Type B pancreatic cell (in vitro differentiated cells): ENCODE measurements at places on chromosomes 2 and 18.

DNA sequence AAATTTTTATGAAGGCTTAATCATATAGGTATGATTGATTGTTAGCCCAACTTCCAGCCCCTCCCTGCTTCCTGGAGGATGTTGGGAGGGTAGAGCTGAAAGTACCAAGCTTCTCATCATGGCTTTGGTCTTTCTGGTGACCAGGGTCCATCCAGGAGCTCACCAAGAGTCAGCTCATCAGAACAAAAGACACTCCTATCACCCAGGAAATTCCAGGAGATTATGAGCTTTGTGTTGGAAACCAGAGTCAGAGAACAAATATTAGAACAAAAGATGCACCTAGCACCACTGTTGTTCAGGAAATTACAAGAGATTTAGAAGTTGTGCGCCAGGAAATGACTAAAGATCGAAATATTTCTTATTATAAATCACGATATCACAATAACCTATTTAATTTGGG is 119.9 kb upstream of the THUMPD2 start:
- no peak for DNase-seq

DNA sequence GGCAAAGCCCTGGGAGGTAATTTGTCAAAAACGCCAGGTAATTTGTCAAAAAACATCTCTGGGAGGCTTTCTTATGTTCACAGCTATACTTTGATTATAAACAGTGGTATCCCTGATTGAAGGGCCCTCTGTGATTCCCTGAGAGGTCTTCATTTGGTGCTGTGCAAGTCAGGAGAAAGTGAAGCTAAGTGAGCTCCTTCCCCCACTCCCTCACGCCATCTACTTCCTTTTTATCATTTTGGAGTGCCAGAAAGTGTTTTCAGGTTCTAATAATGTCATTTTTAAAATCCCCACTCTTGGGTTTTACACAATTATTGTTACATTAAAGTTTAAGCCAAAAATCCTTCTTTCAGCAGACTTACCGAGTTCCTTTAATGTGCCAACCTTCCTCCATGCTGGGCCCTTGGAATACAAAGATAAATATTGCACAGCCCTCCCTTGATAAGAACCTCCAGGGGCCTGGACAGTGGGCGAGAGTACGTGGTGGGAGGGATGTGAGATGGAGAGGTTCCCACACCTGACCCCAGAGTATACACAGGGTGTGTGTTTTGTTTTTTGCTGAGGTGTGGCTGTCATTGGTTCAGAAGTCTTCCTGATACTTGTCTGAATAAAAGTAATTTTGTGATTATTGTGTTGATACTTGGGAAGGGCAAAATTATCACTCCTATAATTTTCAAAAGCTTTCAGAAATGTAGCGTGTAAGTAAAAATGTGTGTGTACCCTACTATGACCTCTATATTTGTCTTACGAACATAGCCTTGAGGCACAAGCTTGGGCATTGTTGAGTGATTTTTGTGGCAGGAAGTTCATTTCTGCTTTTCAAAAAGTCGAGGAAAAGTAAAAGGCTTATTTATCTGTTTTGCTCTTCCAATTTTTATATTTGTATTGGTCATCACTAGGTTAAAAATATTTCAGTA is 8.2 kb downstream of the MAPRE2 start:
- DNase-seq, result no peak

DNA sequence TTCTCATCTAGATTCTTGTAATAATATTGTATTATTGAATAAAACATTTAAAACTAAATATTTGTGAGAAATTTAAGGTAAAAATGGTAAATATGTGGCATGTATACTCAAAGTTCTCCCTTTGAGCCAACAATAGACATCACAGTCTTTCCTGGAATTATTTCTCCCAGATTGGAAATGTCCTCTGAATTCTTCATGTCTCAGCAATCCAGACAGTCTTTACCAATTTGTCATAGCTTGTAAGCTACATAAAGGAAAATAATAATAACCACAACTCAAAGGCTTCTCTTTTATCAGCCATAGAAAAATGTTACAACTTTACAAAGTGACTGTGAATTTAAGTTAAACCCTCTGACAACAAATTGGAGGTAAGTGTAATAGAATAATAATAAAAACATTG is 784.9 kb downstream of the EPHA4 start:
- DNase-seq, result no peak

GRCh38 chr2:61328707-61329251 is 142.1 kb downstream of the USP34 start:
- no peak for DNase-seq

GRCh38 chr18:8601277-8602032 is 7.8 kb upstream of the RAB12 start:
- DNase-seq, result no peak
